ENCODE measurements at places on chromosomes 7 and 10.

DNA sequence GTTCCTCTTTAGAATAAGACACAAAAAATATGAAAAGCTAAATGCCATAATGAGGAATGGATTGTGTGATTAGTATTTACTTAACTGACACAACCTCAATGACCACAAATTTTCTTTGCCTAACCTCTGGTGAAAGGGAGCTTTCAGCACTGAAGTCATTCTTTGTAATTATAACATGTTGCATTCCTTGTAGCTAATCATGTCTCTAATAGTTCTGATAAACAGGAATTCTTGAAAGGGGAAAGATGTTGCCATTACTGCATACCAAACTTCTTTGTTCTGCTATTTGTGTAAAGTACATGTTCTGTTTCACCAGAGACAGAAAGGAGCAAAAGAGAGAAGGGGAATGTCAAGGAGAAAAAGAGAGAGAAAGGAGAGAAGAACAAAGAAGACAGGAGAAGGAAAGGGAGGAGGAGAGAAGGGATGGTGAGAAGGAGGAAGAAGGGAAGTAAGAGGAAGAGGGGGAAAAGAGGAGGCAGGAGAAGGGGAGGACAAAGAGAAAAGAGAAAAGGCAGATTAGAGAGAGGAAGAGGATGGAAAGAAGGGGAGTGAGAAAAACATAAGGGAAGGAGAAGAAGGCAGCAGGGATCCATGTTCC lies 120.9 kb downstream of the SEMA3D start:
- DNase-seq: no peak

DNA sequence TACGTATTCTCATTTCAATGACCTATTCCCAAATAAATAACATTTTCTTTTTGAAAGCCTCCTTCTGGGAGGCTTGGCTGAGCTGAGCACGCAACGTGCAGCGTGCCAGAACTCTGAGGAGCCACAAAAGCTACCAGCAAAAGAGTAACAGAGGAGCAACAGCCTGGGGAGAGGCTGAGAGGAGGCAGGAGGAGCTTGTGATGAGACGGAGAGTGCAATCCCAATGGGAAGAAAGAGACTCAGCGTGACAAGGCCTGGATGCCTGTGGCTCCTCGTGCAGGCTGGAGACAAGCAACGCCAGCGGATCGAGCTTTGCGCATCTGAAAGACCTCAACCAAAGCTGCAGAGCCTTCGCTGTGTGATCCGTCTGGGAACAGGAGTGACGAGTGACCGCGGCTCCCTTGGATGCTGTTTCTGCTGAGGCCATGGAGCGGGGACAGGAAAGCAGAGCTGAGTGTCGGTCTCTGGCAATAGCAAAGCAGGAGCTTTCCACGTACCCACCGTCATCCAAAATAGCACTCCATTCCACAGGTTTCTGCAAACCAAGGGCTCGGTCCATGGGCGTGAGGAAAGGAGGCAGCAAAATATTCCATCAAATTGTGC lies 171.7 kb upstream of the PFKP start:
- no peak for DNase-seq

- DNase-seq: peak; percentile 72
These were observed 151.6 kb downstream of the KIAA1217 start for GRCh38 chr10:24360282-24361127.

- no peak for DNase-seq
These were observed 48.0 kb upstream of the INHBA start for GRCh38 chr7:41750661-41751540.

DNA sequence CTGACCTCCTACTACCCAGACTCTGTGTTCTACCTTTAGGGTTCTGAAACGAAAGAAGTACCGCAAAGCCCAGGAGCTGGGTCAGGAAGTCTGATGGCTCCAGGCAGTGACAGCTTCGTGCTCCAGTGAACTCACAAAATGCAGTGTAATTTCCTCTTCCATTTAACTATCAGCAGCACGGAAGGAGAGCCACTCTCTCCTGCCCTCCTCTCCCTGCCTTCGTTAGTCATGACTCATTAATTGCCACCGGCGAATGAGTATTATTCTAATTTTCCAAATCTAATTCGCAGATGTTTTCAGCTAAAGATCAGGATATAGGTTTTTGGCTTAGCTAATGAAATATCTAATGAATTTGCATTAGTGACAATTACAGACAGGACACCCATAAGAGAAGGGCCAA lies 1262.0 kb downstream of the TYW1 start:
- no peak for DNase-seq

GRCh38 chr10:89204621-89205185 lies 2.4 kb downstream of the CH25H start:
- DNase-seq: no peak

DNA sequence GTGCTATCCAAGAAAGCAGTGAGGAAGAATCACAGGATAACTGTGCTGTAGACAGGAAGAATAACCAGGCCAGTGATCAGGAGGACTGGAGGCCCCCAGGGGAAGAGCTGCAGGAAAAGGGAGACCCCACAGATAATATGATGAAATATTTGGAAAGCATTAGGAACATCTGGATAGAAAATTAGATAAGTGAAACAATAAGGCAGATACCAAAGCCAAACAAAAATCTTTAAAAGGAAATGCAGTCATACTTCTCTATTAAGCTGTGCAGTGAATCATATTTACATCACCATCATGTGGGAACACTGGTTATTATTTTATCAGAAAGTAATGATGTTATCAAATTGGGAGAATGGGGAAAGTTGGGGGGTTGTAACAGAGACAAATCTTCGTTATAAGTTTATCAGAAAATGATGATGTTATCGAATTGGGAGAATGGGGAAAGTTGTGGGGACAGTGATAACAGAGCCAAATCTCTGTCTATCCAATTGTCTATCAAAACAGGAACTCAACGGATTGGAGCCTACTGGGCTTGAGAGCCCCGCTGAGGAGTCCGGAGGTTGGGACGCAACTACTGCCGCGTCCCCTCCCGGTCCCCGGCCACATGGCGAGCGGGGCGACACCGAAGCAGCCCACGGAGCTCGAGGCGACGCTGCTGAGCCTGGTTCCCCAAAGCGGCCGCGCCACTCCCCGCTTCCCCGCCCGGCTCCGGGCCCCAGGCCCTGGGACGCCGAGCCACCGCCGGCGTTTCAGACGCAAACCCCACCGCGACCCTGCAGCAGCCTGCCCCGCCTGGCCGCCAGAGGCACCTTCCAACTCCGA lies 14.0 kb upstream of the RALA start:
- peak; percentile 33 for DNase-seq

DNA sequence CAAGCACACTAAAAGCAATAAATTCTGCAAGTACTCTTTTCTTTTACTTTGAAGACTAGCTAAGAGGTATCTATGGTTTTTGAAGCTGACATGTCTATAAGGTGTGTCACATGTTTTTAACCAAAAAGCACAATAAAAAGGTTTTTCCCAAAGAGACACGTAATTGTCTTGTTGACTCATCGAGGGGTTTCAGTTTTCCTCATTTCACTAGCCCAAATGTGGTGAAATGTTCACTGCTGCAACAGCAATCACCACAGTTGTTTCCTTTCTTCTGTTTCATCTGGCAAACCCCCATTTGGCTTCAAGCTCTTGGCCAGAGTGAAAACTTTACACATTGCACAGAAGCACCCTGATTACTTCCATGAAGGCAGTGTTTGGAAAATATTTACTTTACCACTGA lies 3.8 kb upstream of the HOXA4 start:
- no peak for DNase-seq

- DNase-seq: no peak
These were observed 57.9 kb downstream of the BUB3 start for GRCh38 chr10:123212063-123212462.

Measured in left ventricle myocardium inferior (tissue), 1 donor.